Amygdala (tissue), 56 donors: ENCODE measurements at places on chromosomes 16 and 17.

- no peak for DNase-seq
These were observed 37.7 kb upstream of the SLC47A1 start for GRCh38 chr17:19495828-19496528.

DNA sequence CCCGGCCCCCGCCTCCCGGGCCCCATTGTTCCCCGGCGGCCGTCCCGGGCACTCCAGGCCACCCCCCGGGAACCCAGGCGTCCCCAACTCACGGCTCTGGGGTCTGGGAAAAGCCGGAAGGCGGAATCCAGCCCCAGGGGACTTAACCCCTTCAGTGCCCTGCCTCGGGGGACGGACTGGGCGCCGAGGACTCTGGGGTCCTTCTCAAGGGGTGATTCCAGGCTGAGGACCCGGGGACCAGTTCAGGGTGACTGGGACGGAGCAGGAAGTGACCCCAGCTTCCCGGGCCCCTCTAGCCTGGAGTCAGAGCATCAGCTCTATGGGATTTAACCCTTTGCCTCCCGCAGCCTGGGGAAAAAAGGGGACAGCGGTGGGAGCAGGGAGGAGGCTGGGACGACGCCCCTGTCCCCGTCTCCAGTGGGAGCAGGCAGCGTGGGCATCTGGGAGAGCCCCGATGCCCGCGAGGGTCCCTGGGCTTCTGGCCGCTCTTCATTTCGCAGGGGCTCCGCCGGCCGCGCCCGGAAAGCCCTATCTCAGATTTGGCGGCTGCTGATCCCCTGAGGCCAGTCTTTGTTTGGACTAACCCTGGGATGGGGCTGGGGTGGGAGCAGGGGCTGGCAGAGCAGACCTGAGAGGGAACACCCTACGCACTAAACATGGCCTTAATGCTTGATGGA lies at the start of gene ZNF629:
Gene ZNF629 (minus strand): TSS at position 270 of the 677 bp plus-strand sequence. CDS start 2,723 bp downstream, outside the sequence.
- DNase-seq, result peak; percentile 65

DNA sequence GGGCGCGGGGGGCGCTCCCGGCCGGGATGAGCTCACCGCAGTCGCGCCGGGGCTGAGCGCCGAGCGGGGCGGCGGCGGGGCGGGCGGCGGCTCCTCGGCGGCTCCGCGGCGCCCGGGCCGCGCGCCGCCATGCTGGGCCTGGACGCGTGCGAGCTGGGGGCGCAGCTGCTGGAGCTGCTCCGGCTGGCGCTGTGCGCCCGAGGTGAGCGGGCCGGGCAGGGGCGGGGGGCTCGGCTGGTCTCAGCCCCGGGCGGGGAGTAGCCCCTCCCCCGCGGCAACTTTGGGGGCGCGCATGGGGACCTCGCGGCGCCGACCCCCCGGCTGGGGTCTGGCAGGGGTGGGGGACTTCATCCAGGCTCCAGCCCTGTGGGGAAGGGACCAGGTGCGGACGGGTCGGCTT lies at the start of gene ARHGDIG:
Gene ARHGDIG (plus strand): TSS at position 40 of the 400 bp plus-strand sequence. CDS start 90 bp downstream, at position 130.
- DNase-seq, result no peak

DNA sequence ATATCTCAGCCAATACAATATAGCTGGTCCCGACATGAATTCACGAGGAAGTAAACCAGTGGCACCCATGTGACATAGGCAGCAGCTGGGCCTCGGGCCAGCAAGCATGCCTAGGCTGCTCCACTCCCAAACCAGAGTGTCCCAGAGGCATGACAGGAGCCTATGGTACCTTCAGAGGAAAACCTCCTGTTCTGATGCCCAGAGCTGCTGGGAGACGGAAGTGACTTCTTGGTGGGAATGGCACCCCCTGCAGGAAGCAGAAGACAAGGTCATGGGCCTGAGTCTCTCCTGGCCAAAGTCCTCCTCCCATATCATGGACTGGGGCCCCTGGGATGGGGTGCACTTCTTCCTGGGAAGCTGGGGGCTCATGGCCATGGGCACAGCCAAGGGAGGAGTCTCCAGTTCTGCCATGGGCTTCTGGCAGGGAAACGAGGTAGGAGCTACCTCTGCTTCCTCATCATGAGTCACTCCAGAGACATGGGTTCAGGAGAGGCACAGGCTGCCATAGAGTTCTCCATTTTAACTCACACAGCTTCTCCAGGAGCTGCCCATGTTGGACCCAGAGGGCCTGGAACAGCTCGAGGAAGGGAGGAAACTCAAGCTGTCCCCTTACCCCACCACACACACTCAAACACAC lies 13.4 kb downstream of the FBF1 start:
- DNase-seq, result no peak

DNA sequence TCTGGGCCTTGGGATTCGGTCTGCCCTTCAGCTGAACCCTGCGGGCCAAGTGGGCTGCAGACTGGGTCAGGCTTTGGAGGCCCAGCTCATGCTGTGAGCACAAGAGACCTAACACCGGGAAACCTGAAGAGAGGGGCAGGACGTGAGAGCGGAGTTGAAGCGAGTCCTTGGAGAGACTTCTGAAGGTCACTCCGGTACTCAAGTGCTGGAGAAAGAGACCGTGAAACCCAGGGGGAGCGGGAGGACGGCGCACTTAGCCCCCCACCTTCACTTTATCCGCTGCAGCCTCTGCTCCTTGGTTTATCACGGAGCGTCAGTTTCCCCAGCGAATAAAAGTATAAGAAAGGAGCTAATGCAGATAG lies 361 bp downstream of the UQCRC2 start:
- no peak for DNase-seq

DNA sequence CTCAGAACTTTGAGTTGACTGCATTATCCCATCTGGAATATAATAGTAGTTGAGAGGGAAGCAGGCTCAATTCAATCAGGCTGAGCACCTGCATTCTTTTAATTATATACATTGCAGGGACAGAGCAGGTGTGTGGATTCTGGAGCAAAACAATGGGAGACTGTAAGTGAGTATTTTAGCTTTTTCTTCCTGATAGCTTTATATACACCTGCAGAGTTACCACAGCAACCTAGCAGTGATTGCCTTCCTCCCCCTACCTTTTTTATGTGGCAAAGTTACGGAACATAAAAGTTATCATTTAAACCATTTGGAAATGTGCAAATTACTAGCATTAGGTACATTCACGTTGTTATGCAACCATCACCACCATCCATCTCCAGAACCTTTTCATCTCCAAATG lies 25.4 kb upstream of the RHOT1 start:
- no peak for DNase-seq

GRCh38 chr17:33680472-33680871 lies 387.4 kb upstream of the ASIC2 start:
- DNase-seq, result no peak

GRCh38 chr17:80252871-80253270 lies 7.8 kb upstream of the RNF213 start:
- no peak for DNase-seq

GRCh38 chr17:46732754-46733398 lies 85.6 kb downstream of the WNT3 start:
- no peak for DNase-seq

DNA sequence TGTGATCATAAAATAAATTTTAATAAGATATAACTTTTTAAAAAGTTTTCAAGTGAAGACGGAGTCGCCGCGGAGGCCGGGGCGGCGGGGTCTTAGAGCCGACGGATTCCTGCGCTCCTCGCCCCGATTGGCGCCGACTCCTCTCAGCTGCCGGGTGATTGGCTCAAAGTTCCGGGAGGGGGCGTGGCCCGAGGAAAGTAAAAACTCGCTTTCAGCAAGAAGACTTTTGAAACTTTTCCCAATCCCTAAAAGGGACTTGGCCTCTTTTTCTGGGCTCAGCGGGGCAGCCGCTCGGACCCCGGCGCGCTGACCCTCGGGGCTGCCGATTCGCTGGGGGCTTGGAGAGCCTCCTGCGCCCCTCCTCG lies at the start of gene FOXC2:
Gene FOXC2 (plus strand): TSS at position 229 of the 365 bp plus-strand sequence. CDS start 507 bp downstream, outside the sequence.
- no peak for DNase-seq

GRCh38 chr16:4180511-4180910 lies 61.4 kb downstream of the SRL start:
- no peak for DNase-seq

DNA sequence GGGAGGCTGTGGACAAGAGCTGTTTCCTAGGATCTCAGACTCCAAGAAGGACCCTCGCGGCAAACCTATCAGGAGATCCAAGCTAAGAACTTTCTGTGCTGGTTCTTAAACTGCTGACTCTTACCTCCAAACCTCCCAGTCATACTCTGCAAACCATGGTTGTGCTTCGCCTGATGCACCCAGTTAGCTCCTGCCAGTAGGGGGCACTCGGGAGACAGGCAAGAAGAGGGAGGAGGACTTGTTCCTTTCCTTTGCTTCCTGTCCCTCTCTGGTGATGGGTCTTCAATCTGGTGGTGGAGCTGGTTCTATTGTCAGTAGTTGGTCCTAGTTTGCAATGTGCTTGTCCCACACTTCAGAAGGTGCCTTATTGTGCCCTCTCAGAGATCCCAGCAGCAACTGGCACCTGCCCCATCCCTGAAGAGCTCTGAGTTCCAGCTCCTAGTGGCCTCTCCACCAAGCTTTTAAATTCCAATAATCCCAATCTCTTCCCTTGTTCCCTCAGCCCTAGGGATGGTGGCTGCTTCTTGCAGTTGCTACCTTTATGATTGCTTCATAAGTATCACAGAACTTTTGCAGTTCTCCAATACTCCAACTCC lies 113.5 kb upstream of the RPL38 start:
- no peak for DNase-seq

DNA sequence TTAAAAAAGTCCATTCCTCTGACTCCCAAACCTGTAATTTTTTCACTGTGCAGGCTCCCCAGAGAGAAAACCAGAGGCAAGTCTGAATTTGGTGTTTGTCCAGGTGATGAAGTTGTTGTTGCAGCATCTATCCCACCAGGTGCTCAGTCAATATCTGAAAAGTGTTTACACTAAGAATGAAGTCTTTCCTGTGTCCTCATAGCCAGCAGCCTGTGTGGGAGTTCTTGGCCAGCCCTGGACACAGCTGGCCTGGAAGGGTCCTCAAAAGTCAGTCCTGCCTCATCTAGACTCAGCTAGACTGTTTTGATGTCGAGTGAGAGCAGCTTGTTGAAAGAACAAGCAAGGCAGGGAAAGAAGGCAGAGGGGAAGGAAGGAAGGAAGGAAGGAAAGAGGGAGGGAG lies 3.3 kb upstream of the PMP22 start:
- DNase-seq, result no peak

GRCh38 chr16:12590963-12591362 lies 212.7 kb downstream of the CPPED1 start:
- no peak for DNase-seq

DNA sequence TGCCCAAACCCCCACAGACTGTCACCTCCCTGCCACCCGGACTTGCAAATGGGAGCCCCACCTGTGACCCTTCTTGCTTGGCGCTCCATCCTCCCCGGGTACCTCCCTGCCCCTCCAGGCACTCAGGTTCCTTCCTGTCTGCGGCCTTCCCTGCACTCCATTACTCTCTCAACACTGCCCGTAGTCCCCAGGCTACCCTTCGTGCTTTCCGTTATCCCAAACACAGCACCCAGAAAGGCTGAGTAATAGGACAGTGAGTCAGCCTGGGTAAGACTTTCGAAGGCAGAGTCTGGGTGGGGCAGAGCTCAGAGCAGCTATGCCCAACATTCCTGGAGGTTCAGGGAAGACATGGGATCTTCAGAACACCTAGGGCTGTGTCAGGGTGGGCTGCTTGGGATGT lies 16.6 kb upstream of the C16orf74 start:
- no peak for DNase-seq

DNA sequence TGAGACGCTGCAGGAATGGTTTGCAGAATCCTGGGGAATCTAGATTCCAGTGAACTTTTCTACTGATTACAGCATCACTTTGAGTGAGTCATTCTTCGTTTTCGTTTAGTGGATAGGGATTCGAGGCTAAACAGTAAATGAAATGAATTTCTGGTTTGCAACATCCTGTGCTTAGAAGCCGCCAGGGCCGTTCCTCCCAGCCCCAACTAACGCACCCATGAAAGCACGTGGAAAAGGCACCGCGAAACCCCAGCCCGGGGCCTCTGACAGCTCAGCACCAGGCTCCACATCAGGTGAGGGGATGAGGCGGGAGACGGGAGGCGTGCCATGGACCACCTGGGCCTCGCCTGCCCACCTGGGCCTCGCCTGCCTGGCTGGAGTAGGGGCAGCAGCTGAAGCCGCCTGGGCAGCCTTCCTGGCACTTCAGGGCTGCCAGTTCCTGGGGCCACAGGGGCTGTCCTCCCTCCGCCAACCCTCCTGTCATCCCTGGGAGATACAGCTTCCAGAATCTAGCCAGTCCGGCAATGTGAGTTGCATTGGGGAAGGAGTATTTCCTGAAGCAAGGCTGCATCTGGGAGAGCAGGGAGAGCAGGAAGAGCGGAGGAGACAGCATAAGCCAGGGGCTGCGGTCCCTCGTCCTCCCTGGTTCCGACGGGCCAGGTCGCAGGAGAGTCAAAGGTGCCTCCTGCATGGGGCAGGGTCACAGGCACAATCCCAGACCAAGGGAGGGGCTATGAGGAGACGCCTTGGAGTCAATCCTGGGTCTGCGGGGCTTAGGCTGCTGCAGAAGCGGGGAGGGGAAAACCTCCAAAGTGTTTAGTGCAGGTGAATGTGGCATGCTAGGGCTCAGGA lies 78.4 kb downstream of the RPH3AL start:
- DNase-seq, result no peak

DNA sequence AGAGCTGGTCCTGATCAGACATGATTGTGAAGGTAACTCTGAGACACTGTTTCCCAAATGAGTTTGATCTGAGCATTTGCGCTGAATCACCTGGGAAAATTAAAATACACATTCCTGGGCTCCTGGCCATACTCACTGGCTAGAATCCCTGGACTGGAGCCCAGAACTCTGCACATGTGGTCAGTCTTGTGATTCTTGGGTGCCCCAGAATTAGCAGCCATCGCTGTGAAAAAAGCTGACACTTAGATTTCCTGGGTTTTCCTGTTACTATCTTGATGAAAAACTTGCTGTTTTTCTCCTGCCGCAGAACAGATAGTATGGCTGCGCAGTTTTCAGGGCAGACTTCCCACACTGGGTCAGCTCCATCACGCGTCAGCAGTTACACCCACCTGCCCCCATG lies 24.6 kb downstream of the NECAB2 start:
- DNase-seq, result peak; percentile 45

GRCh38 chr16:2226245-2226793 lies 2.9 kb downstream of the E4F1 start:
- DNase-seq, result no peak

GRCh38 chr17:53628011-53628410 lies 194.7 kb upstream of the KIF2B start:
- DNase-seq, result no peak

DNA sequence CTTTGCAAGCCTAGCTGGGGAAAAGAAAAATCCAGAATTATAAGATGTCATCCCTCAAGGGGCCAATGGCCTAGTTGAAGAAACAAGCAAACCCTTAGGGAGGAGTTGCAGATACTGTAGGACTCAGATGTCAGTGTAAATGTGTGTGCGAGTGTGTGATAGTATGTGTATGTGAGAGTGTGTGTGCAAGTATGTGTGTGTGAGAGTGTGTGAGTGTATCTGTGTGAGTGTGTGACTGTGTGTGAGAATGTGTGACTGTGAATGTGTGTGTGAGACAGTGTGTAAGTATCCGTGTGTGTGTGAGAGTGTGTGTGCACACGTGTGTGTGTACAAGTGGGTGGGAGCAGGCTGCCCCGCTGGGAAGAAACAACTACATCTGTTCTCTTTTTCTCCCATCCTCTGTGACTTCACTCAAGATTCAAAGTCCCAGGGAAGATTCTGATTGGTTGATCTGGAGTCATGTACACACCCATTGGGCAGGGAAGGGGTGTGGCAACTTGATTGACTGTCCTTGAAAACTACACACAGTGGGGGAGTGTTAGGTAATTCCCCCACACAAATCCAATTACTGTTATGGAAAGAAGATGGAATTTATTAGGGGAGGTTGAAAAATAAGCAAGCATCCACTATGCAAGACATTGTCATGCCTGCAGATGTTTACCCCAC lies 40.7 kb downstream of the IRX3 start:
- DNase-seq, result no peak
